ENCODE measurements at places on chromosomes 12 and 14. TPM values are rescaled to one million over a fixed set of nuclear protein-coding genes. Genes with fewer than 3 reads are reported as not detected.

Gene INF2
- 91.6 TPM for total RNA-seq

Gene ADCY6
- total RNA-seq = 0.78 TPM

- DNase-seq = no peak
Measured at GRCh38 chr12:11085419-11085818, 6.7 kb downstream of the TAS2R43 start.

- no peak for DNase-seq
Measured at GRCh38 chr12:8605057-8605456, 7.6 kb downstream of the AICDA start.

GRCh38 chr14:78834766-78835451, 664.7 kb downstream of the NRXN3 start:
- no peak for DNase-seq

- DNase-seq = peak; percentile 73
Measured at GRCh38 chr12:50039151-50039835, 14.0 kb upstream of the RACGAP1 start.

DNA sequence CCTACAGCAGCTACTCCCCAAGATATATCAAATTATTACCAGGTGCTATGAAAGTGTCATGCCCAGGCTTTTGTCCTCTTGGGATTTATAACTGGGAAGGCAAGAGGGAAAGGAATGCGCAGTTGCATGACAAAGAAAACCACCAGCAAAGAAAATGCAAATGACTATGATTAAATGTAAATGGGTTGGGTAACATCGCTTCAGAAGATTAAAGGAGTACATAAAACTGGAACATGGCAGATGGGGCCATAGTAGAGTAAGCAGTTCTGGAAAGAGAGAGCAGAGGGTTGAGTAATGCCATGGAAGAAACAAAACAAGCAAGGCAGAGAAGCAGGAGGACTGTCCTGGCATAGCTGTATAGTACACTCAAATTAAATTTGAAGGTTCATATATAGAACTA, 493.1 kb downstream of the NOVA1 start:
- no peak for DNase-seq

DNA sequence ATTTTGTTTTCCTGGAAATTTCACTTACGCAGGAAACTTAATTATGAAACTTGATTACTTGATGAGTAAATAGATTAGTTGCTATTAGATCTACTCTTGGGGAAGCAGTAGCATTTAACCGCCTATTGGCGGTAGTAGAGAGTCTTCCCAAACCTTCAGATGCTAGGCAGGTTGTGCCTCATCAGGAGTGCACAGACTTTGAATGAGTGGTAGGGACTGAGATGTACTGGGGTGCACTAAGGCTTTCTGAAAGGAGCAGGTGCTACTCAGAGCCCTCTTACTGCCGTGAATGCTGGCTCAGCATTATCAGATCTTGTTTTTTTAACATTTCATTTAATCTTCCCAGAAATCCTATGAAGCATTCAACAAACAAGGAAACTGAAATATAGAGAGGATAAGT, 7.7 kb downstream of the GATC start:
- DNase-seq = no peak

GRCh38 chr14:93784878-93785277, 3.4 kb downstream of the PRIMA1 start:
- no peak for DNase-seq

DNA sequence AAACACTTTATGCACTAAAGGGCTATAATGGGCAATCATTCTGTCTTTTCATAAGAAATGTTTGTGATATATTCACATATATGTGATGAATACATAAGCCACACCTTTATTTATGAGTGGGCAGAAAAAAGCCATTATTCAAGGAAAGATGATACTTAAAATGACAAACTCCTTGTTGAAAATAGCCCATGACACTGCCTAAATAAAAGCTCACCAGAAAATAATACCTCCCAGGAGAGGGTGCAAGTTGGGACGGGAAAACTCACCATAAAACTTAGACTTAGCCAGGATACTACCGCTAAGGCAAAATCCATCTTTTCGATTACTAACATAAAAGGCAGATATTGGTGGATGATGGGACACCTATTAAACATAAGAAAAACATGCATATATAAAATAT, 35.8 kb upstream of the BBS10 start:
- no peak for DNase-seq

Gene TMEM30B
- total RNA-seq = 0.26 TPM

Gene TAS2R42
- not detected for total RNA-seq

GRCh38 chr14:100862277-100862676, 36.4 kb downstream of the MEG3 start:
- DNase-seq = no peak

Gene LTA4H
- total RNA-seq = 57.3 TPM

GRCh38 chr12:109115758-109116610, at the start of gene ACACB:
ACACB (plus strand) TSS chr12:109116587; CDS start chr12:109139406, 22,819 bp downstream.
- DNase-seq = no peak

Gene RIMBP2
- total RNA-seq = not detected

Gene RGS6
- total RNA-seq = 2.0 TPM

DNA sequence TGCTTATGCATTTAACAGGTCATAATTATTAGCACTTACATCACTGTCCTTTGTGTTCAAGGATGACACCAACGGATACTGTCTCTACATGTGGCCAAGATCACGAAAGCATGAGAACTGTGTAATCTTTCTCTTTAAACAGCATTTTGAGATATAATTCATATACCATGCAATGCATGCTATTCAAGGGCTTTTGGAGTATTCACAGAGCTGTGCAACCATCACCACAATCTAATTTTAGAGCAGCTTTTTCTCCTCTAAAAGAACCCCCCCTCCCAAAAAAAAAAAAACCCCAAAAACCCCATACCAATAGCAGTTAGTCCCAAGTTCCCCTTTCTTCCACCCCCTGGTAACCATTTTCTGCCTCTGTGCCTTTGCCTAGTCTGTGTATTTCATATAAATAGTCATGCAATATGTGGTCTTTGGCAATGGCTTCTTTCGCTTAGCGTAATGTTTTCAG, 60.6 kb downstream of the SPRING1 start:
- DNase-seq = no peak

GRCh38 chr12:11663130-11663529, 13.7 kb downstream of the ETV6 start:
- DNase-seq = no peak

Gene IL31
- total RNA-seq = 5.5 TPM

DNA sequence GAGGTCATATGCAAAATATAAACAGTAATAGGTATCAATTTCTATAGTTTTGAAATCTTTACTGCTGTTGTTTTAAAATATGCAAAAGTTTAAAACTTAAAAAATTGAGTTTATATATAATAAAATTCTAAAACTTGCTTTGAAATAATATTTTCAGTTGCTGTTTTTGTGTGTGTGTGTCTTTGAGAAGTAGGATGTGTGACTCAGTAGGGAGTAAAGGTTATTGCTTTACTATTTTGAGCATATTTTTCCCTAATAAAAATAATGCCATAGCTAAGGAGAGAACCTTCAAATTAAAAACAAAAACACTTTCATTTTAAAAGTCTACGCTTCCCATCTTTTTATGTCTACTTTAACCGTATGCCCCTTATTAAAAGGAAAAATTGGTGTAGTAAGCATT, 238.1 kb downstream of the FBXL14 start:
- no peak for DNase-seq

- no peak for DNase-seq
Measured at GRCh38 chr12:3964439-3964838, 91.2 kb upstream of the PARP11 start.

Gene SYT1
- not detected for total RNA-seq

DNA sequence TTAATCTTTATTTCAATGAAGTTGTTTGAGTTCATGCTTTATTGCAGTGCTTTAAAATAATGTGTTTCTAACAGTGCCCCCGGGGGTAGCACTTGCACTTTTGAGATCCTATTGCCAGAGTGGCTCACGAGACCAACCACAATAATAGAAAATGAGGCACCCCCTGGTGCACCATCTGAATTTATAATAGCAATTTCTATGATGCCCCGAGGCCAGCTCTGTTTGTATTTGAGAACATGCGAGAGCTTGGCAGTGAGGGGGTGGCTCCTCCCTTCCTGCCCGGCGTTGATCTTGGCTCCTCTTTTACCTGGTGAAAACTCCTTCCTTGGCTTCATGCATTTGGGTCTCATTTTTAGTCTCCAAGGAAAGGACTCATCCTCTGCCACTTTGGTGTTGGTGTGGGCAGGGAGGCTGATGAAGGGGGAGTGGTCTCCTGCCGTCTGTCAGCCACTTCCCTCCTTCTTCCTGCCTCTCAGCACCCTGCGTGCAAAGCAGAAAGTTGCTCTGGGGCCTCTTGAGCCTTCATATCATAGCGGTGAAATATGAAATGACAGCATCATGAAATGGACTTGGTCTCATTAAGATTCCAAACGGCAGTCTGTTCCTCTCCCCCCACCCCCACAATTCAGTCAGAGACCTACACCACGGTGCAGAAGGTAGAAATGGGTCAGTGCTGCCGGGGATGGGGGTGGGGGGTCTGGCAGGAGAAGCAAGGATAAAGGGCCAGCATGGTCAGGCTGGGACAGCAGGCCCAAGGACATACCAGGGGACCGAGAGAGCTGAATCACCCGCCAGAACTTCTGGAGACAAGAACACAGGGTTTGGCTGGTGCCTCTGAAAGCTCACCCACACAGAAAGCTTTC, 17.7 kb upstream of the NRXN3 start:
- no peak for DNase-seq

- no peak for DNase-seq
Measured at GRCh38 chr12:120951-121350, 54.4 kb downstream of the IQSEC3 start.

- DNase-seq = no peak
Measured at GRCh38 chr12:77328326-77328725, 263.0 kb upstream of the E2F7 start.

Gene ANKS1B
- total RNA-seq = 2.8 TPM

Gene MSI1
- total RNA-seq = 0.07 TPM

- DNase-seq = no peak
Measured at GRCh38 chr12:6917491-6918231, 3.3 kb downstream of the ENO2 start.

Gene MIS18BP1
- 66.4 TPM for total RNA-seq

- no peak for DNase-seq
Measured at GRCh38 chr14:64190974-64191502, 103.1 kb downstream of the ESR2 start.

GRCh38 chr14:99664058-99664936, 19.4 kb downstream of the HHIPL1 start:
- no peak for DNase-seq

Gene LAG3
- 268 TPM for total RNA-seq

- no peak for DNase-seq
Measured at GRCh38 chr12:131137009-131137835, 183.5 kb downstream of the ADGRD1 start.

DNA sequence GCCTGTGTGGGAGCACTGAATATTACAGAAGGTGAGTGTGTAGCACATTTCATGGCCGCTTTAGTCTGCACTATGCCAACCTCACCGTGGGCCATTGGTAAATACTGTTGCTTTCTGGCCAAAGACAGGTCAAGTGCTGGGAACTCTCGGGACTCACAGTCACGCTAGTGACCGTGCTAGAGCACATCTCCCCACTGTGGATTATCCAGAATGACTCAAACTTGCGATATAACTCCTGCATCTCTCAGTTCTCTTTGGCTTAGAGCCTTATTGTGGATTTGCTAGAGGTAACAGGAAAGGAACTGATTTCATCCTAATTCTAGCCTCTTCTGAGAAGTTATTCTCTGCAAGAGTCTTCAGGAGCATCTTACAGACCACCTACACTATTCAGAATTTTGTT, 86.5 kb downstream of the DAD1 start:
- DNase-seq = no peak

GRCh38 chr14:53955671-53956426, 776 bp downstream of the BMP4 start:
- no peak for DNase-seq

DNA sequence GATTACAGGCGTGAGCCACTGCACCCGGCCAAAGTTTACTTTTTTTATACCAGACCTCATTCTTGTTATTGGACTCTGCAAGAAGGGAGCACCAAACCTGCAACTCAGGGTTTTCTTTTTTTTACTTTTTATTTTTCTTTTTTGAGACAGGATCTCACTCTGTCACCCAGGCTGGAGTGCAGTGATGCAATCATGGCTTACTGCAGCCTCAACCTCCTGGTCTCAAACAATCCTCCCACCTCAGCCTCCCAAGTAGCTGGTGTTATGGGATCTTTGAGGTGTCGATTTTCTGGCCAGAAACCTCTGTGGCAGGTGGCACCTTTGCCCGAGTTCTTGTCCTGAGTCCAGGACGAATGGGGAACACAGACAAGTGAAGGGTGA, 4.2 kb upstream of the PWP1 start:
- no peak for DNase-seq

Gene TSPAN8
- total RNA-seq = not detected

DNA sequence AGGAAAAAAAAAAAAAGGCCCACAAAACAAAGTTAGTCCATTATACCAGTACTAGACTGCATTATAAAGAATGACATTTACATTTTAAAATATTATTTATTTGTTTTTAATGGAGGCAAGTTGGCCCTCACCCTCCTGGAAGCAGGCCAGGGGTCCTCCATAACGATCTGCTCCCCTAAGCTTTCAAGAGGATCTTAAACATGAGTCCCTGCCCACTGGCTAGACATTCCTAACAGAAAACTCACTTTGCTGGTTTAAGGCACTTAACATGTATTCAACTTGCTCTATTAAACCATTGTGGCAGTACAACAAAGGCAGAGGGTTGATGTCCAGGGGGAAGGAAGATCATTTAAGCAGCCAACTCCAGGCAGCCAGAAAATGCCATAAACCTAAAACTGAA, 111.4 kb downstream of the STXBP6 start:
- DNase-seq = no peak

DNA sequence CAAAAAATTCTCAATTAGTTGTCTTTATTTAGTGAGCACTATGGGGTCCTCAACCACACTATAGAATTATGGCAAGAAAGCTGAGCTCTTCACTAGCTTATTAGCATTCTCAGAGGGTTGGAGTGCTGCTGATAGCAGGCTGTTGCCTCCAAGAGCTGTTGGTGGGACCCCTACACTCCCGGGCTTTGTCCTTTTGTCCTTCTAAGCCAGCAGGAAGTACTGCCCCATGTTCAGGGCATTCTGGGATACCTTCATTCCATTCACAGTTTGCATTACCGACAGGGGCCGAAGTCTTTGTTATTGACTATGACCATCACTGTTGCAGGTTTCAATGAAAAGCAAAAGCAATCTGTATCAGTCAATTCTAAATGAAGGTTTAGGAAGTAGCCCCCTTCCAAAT, 89.5 kb upstream of the OTX2 start:
- DNase-seq = no peak

- DNase-seq = no peak
Measured at GRCh38 chr12:2669560-2669959, 125.2 kb upstream of the FKBP4 start.

DNA sequence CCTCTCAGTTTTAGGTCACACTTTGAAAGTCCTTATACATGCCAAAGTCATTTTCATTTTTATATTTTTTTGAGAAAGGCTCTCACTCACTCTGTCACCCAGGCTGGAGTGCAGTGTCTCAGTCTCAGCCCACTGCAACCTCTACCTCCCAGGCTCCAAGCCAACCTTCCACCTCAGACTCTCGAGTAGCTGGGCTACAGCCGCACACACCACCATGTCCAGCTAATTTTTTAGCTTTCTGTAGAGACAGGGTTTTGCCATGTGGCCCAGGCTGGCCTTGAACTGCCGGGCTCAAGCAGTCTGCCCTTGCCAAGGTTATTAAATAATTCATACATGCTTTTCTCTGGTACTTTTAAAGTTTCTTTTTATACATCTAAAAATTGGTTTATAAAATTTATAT, 166.0 kb downstream of the ERC1 start:
- DNase-seq = no peak

Measured in activated T-helper 1 cell treated with anti-CD3 and anti-CD28 coated beads, Interleukin-12 subunit alpha, Interleukin-12 subunit beta, Interleukin-2, Interleukin-4 antibody, amounts not matched to agents 30 ng/mL and 10 ng/mL and 1 ng/mL, durations not matched to agents 14 hours and 24 hours and 36 hours (primary cell).